NCI-H1048 (cell line): ENCODE measurements at places on chromosomes 1 and 21.
A peak's percentile ranks its signal among the peaks of the same experiment; 100 is the strongest.

- no peak for DNase-seq
These were observed 4.1 kb upstream of the EPS8L3 start for GRCh38 chr1:109767637-109768334.

DNA sequence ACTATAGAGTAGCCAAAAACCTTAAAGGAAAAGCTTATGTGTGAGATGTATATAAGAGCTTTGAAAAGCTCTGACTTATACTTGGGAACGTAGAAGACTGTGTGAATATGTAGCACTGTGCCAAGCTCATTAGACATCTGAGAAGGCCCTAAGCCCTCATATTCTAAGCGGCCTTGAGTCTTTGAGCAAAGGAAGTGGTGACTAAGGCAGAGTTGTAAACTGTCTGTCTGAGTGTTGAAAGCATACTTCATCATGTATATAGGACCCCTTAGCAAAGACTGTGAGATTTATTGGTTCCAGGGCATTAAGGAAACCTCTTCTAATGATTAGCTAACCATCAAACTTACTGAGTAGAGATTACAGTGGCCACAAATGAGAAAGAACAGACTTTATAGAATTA, 153.3 kb upstream of the LYPLAL1 start:
- DNase-seq: no peak

DNA sequence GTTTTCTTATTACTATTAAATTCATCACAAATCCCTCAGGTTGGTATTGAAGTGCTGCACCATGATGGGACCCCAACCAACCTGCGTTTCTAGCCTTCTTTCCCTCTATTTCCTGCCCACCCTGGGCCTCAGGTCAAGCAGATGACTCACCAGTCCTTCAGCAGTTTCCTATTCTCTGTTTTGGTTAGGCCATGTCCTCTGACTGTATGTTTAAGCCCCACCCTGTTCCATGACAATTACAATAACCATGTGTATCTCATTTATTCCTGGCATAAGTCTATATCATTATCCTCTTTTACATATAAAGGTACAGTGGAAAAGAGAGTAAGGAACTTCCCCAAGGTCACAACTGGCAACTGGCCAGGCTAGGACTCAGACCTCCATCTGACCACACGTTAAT, 5.3 kb upstream of the FAM78B start:
- DNase-seq: no peak

- DNase-seq: peak; percentile 42
These were observed 47.4 kb upstream of the LBR start for GRCh38 chr1:225474986-225475820.

GRCh38 chr1:204383163-204383904, 23.6 kb upstream of the PLEKHA6 start:
- no peak for DNase-seq

DNA sequence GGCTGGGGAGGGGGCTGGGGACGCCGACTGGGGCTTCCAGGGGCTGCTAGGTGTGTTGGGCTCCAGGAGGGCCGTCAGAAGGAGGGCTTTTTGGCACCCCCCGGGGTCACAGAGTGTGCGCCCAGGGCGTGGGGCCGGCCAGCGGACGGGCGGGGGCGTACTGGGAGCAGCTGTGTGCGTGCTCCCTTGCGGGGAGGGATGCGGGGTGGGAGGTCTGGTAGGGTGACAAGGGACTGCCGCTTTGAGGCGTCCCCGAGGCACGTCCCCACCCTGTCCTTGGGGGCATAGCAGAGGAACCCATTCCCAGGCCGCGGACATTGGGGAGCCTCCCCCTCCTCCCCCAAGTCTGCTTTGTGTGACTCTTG, 1.1 kb downstream of the FOXO6 start:
- no peak for DNase-seq

DNA sequence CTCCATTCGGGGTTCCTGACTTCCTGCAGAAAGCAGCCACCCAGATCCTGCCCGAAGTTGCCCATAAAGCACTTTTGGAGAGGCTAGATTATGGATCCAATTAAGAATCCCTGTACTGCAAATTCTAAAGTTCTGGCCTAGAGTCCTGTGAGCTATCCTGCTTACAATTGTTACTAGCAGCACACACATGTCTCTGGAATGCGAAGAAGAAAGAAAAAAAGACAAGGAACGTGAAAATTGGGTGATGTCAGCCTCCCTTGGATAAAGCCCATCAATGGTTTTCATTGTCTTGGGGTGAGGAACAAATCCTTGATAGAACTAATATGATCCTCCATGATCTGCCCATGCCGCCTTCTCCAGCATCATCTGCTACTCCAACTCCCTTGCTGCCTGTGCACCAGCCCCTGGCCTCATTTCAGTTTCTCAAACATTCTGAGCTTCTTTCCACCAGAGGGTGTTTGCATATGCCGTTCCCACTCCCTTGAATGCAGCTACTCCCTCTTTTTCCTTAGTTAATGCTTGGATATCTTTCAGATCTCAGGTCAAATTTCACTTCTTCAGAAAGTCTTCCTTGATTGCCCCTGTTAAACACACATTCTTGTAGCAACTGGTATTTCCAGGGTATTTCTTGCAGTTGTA, 94.0 kb downstream of the ST6GALNAC5 start:
- no peak for DNase-seq

GRCh38 chr21:42120101-42120902, 49.2 kb downstream of the UMODL1 start:
- DNase-seq: peak; percentile 65

GRCh38 chr1:64295136-64295535, 91.7 kb downstream of the UBE2U start:
- no peak for DNase-seq

GRCh38 chr1:245587435-245588115, 432.8 kb downstream of the KIF26B start:
- no peak for DNase-seq

GRCh38 chr1:55886856-55887712, 671.9 kb upstream of the USP24 start:
- DNase-seq: no peak

- no peak for DNase-seq
These were observed 428.9 kb upstream of the C1orf87 start for GRCh38 chr1:60502506-60502905.

DNA sequence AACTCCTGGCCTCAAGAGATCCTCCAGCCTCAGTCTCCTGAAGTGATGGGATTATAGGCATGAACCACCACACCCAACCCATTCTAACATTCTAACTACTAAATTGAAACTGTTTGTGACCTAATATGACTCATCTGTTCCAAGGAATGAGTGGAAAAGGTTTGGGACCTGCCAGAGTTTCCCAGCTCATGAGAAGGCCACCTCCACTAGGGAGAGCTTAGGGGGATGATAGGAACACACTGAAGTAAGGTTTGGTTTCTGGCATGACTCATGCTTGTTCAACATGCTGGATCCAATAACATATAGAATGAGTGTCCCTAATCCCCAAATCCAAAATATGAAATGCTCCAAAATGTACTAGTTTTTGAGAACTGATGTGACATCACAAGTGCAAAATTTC, 18.9 kb upstream of the SCAF4 start:
- DNase-seq: no peak

DNA sequence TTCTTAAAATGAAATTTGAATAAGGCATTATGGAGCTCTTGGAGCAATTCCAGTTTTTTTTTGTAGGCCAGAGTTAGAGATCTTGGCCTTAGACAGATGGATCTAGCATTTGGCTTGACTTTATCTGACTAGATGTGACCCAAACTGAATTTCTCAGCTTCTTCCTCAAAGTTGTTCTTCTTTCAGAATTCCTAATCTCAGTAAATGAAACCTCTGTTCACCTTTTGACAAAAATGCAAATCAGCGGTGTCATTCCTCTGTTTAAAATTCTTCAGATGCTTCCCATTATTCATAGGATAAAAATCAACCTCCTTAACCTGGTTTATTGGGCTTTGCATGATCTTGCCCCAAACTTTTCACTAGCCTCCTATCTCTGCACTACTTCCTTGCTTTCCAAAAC, 177.6 kb downstream of the RASAL2 start:
- DNase-seq: no peak

GRCh38 chr1:44413740-44414139, 8.7 kb downstream of the RNF220 start:
- DNase-seq: no peak

- no peak for DNase-seq
These were observed 11.4 kb downstream of the SOX13 start for GRCh38 chr1:204084247-204084772.

DNA sequence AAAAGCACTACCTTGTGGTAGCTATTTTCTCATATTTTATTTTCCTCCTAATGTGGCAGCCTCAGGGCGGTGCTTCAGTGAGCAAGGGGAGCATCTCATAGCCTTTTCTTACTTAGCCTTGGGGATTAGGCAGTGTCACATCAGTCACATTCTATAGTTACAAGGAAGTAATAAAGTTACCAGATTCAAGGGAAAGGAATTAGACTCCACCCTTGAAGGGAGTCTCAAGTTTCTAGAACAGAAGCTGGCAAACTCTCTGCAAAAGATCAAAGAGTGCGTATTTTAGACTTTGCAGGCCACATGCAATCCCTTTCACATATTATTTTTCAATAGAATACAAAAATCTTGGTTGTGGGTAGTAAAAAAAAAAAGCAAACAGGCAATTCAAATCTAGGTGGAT, 350.4 kb downstream of the AMY1C start:
- DNase-seq: no peak

DNA sequence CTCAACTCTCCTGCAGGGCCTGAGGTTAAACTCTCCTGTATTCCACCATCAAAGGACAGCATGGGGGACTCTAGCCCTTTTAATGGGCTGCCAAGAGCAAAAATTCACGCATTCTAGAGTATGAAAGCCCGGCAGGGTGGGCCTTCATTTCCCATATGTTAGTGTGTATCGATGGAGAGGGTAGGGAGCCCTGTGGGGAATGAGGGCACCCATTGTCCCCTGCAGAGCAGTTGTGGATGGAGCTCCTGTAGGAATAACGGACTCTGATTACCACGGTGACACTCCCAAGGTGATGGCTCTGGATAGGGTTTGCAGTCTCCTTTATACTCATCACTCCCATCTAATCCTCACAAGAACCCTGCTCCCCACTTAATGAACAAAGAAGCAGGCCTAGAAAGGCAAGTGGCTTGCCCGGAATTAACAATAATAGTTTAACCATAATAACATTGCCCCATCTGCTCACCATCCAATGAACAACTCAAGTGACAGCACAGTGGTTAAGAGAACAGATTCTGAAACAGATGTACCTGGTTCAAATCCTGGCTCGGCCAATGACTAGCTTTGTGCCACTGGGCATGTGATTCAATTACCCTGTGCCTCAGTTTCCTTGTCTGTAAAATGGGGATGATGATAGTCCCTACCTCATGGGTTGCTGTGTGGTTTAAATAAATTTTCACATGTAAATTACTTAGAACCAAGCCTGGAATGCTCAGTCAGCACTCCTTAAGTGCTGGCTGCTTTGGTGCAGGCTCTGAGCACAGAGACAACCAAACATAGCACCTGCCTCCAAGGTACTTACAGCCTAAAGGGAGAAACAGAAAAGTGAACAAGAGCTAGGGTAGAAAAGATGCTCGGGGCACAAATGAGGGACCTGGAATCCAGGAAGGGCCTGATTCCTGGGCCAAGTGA, 29.0 kb downstream of the HIVEP3 start:
- no peak for DNase-seq

GRCh38 chr1:155981266-155982088, 3.1 kb upstream of the ARHGEF2 start:
- no peak for DNase-seq

- no peak for DNase-seq
These were observed 36.4 kb downstream of the WNT9A start for GRCh38 chr1:227911376-227911775.

GRCh38 chr1:224169718-224170270, 13.2 kb upstream of the DEGS1 start:
- no peak for DNase-seq

DNA sequence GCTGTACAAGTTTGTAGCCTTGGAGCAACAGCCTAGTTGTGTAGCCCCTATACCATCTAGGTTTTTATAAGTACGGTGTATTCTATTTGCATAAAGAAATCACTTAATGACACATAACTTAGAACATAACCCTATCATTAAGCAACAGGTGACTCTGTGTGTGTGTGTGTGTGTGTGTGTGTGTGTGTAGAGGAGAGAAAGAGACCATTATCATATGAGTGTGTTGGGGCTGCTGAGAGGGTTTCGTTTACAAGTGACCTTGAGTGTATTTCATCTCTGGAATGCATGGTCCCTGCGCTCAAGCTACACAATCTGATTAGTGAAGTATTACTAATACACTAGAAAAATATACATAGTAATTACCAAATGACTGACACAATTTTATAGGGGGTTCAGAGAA, 115.1 kb downstream of the RABGAP1L start:
- no peak for DNase-seq

- no peak for DNase-seq
These were observed 214.3 kb downstream of the PTPRU start for GRCh38 chr1:29450591-29450990.

DNA sequence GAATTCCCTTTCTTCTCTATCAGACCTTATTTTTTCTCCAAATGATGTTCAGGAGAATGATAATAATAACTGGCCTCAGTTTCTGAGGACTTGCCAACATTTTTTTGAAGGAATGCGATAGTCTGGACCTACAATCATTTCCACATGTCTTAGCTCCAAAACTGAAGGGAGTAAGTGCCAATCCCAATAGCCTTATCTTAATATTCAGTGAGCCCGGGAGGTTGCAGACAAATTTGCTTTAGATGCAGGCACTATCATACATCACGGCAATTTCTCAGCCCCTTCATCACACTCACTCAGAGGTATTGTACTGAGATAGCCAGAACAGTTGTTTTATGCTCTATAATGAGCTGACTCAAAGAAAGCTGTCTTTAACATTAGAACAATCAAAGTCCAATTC, 796.9 kb downstream of the ADGRL2 start:
- no peak for DNase-seq

DNA sequence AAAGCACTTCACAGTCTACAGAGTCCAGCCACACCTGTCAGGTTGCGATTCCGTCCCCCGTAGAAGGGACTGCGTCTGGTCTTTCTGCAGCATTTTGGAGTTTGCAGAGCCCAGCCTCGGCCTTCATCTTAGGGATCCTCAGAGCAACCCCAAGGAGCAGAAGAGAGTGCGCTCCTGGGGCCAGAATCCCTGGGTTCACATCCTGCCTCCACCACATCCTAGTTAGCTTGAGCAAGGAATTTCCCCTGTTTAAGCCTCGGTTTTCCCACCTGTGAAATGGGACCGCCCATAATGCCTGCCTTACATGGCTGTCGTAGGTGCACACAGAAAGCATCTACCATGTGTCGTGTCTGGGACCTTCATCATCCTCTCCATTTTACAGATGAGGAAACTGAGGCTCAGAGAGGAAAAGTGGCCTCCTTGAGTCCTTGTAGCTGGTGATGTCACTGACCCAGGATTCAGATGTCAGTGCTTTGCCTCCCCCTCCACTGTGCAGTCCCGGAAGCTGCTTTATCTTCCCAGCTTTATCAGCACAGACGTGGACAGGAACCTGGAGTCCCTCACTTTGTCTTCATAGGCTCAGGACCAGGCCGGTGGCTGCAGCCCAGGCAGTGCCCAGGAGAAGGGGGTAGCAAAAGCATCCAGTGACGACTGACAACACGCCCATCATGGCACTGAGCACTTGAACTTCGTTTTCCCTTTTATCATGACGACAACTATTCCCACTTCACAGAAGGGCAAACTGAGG, 438.5 kb downstream of the MATN1 start:
- no peak for DNase-seq

- no peak for DNase-seq
These were observed 552 bp downstream of the UBR4 start for GRCh38 chr1:19209439-19209989.
